ENCODE measurements at places on chromosomes 3 and 15.

DNA sequence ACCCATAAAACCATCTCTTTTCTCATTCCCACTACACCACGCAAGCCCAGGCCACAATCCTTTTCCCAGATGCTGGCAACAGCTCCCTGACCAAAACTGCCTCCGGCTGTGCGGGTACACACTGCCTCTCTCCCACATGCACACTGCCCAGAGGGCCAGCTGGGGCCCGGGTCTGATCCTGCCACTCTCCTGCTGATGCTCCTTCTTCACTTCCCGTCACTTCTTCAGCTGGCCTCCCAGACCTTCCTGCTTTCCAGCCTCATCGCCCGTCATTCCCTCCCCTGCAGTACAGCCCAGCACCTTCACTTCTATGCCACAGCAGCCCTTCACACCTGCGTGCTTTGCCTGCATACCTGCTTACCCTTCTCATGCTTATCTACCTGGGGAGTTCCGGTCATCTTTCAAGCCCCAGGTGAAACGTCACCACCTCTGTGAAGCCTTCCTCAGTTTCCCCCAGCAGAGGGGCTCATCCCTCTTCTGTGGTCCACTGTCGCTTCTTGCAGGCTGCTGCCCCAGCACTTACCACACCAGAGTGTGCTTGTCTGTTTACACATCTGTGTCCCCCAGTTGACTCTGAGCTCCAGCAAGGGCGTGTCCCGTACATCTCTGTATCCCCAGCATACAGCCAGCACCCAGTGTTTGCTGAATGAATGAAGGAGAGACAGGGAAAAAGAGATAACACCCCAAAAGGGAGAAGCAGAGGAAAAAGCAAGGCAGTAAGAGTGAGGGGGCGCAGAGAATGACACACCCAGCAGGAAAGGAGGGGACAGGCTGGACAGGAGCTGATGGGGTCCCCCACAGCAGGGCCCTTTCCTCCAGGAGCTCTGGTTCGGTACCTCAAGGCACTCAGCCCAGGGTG, 22.2 kb downstream of the GRAMD2A start:
- DNase-seq: no peak

DNA sequence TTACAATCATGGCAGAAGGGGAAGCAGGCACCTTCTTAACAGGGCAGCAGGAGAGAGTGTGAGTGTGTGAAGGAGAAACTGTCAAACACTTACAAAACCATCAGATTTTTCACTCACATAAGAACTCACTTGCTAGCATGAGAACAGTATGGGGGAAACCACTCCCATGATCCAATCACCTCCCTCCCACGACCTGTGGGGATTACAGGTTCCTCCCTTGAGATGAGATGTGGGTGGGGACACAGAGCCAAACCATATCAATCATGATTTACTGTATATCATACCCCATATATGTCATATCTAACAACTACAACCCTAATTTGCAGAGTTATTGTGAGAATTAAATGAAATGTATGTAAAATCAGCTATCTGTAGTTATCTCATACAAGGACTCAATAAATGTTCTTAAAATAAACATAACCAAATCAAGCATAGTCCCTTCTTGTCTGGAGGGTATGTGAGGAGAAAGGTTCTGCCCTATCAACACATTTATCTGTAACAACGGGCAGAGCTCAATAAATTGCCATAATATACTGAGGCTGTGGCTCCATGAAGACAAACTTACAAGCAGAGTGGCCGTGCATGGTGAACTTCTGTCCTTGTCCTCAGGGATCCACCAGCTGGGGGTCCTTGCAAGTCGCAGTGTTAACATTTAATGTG, 504.7 kb downstream of the SOX2 start:
- no peak for DNase-seq

DNA sequence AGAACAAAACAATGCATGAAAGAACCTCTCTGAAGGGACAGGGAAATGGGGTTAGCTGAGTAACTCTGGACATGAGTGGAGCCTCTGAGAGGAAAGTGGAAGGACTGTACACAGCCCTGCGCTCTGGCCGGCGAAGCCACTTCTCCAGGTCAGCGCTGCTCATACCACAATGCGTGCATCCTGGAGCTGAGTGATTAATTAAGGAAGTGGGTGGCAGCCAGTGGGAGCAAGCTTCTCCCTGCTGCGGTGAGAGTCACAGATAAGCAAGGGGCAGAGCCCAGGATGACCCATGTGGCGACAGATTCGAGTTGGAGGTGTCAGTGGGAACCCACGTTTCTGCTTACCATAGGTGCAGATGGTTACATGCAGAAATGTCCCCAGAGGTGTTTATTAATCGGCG, 48.0 kb downstream of the KLF15 start:
- DNase-seq: no peak

- no peak for DNase-seq
These were observed 23.4 kb downstream of the RHOA start for GRCh38 chr3:49388289-49388820.

DNA sequence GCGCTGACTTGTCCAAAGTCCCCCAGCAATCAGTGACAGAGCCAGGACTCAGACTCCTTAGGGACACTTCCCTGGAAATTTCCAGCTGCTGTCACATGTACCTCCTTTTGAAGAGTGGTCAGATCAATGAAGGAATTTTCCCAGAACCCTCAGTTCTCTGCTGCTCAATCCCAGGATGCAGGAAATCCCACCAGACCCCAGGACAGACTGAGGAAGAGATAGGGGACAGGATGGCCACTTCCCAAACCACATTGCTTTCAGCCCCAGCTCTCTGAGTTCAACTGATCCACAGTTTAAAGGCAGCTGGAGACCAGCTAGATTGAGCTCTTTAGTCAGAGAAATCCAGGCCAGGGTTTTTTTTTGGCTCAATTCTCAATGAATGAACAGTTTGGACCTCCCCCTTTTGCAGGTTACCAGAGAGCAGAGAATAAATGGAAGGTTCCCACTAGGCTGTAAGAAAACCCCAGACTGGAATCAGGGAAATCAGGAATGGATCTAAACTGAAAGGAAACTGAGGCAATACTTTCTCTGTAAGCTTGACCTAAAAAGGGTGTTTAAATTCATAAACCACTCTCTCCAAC, 1.5 kb downstream of the CYP1A1 start:
- no peak for DNase-seq

DNA sequence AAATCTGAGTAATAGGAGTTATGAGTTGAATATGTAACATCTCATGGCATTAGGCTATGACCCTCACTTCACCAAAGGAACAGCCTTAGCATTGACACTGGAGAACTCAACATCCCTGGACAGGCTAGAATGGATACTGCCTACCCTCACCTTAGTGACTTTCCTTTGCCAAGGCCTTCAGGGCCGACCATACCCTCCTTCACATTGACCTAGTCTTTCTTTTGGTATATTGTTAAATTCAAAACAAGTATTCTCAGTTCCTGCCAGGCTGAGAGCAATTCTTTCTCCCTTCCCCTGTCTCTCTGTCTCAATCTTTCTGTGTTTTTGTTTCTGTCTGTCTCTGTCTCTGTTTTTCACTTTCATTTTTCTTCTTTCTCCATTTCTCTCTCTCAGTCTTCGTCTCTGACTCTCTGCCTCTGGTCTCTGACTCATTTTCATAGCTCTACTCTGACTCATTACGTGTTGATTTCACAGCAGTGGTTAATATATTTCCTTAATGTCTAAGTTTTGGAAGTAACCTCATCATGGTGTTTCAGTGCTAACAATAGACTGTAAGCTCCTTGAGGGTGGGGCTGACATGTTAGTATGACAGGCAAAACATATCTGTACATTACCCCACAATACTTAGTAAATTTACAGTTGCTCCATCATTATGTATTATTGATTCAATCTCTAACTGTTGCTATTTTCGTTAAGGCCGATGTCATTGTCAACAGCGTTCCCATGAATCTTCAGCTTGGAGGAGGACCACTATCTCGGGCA, 32.5 kb downstream of the PARP15 start:
- no peak for DNase-seq

- DNase-seq: no peak
These were observed 232.5 kb upstream of the HES1 start for GRCh38 chr3:193903512-193903817.

DNA sequence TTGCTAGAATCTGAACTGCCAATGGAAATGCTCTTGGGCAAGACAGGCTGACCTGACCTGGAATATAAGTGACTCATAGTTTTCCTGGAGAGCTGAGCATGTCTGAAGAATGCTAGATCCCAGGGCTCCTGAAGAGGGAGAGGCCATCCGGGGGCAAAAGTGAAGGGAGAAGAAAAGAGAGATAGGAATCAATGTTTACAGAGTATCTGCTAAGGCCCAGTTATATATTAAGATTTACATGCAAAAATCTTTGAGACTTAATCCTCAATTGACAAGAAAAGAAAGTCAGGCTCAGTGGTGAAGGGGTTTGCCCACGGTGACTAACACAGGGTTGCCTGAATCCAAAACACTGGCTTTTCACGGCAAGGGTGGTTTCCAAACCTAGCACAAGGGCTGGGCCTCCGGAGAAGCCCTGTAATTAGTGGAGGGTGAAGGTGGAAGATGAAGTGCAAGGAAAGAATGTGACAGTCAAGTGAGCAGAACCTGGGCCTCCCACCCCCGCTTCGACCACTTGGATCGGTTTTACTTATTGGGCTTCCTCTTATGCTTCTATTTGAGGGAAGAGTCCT, 91.7 kb upstream of the FGF12 start:
- peak; percentile 24 for DNase-seq

DNA sequence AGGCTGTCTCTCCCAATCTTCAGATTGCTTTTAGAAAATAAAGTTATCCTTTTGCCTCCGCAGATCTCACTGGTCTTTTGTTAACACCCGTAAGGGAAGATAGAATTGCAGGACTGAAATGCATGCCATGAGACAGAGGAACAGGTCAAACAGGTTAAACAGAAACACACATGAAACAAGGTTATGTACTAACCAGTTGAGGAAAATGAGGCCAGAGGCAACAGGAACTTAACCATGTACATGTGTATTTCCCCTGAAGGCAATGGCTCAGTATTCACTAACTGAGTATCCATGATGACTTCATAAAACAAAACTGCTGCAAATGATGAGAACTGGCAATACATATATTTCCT, 169.1 kb upstream of the NSMCE3 start:
- DNase-seq: no peak

GRCh38 chr3:58557491-58557890, 19.7 kb downstream of the FAM107A start:
- DNase-seq: no peak

DNA sequence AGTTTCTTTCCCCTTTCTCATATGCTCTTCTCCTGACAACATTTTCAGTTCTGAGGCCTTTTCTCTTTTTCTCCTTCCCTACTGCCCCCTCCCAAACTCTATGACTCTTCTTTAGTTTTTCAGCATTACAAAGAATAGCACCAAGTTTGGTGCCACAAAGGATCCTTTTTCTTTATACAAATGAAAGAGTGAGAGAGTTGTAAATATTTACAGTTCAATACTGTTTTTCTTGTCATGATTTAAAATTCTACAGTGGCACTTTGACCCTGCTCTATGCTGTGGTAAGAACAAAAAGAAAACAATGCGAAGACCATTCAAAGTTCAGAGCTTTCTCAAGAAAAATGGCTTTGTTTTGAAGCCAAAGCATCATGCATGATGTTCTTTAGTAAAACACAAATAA, 667.9 kb upstream of the SGO1 start:
- DNase-seq: no peak

DNA sequence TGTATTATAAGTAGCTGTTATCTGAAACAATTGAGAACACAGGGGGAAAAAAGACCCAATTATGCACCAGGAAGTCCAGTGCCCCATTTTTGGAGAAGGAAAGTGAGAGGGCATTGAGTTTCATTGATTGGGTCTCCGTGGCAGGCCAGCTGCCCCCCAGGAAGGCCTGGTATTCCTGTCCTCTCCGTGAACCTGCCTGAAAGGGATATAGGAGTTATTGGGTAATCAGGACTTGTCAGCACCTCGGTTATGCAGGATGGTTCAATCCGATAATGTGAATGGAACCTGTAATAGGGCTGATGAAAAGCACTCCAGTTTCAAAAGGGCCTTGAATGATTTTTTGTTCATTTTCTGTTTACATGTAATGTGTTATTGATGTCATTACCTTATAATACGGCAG, 122.0 kb upstream of the RARB start:
- DNase-seq: no peak

GRCh38 chr3:112894258-112894657, 47.6 kb upstream of the CD200R1L start:
- no peak for DNase-seq

- DNase-seq: no peak
These were observed 12.3 kb upstream of the COL6A6 start for GRCh38 chr3:130504701-130505100.

DNA sequence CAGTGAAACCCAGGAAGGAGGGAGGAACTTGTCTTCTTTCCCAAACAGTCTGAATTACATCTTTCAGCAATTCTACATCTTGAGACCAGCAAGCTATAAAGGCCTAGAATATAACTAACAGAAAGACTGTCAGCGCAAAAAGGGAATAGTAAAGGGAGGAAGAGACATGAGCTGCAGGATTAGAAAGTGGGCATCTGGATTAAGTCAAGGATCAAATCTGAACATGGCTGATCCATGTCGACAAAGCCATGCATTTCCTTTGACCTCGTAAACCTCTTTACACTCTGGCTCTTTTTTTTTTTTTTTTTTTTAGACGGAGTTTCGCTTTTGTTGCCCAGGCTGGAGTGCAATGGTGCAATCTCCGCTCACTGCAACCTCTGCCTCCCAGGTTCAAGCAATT, 35.4 kb upstream of the KCNMB3 start:
- DNase-seq: no peak

DNA sequence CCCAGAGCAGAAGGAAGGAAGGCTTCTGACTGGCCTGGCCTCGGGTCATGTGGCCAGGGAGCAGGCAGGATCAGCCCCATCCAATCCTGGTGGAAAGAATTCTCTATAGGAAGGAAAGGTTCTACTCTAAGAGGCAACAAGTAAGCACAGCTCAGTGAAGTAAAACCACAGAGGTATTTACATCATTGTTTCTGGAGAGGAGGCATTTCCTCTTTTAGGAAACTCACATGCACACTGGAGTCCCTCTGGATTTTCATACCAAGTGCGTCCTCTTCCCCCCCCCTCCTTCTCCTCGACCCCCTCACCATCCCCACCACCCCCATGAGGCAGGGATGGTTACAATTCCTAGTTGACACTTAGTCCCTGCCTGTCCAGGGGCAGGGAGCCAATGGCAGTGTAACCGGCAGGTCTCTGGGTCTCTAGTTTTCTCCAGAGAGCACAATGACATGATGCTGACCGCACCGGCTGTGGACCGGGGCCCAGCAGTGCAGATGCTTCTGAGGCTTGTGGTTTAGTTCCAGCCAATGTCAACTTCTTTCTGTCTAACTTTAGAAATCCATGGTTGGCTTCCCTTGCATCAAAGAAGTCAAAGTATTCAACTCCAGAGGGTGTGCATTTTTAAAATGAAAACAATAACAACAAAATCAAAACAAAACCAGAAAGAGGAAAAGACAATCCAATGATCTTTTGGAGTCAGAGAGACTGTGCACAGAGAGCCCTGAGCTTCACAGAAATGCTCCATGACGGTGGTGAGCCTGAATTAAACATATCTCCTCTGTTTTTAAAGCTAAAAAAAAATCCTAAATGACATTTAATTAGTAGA, 230.3 kb upstream of the TLE3 start:
- DNase-seq: no peak

GRCh38 chr3:71504250-71505036, 79.1 kb downstream of the FOXP1 start:
- peak; percentile 23 for DNase-seq

GRCh38 chr15:73807865-73808264, 54.7 kb upstream of the INSYN1 start:
- DNase-seq: no peak

Measured in activated CD4-positive, alpha-beta T cell treated with anti-CD3 and anti-CD28 coated beads, Interleukin-2, amount 50 U/mL, for 1 hour (primary cell).